GDM1 (cell line): ENCODE measurements at places on chromosomes 6 and 20.

- no peak for DNase-seq
These were observed 59.4 kb upstream of the BTN3A2 start for GRCh38 chr6:26305641-26305969.

DNA sequence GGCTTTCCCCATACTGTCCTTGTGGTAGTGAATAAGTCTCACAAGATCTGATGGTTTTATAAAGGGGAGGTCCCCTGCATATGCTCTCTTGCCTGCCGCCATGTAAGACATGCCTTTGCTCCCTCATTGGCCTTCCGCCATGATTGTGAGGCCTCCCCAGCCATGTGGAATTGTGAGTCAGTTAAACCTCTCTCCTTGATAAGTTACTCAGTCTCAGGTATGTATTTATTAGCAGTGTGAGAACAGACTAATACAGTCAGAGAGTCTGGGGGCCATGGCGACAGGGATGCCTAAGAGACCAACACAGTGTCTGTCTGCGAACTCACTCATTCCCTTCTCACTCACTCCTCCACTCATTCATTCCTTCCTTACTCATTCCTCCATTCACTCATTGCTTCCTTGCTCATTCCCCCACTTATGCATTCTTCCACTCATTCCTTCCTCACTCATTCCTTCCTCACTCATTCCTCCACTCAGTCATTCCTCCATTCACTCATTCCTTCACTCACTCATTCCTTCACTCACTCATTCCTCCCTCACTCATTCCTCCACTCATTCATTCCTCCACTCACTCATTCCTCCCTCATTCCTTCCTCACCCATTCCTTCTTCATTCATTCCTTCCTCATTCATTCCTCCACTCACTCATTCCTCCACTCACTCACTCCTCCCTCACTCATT, 137.5 kb upstream of the AGPAT4 start:
- no peak for DNase-seq

DNA sequence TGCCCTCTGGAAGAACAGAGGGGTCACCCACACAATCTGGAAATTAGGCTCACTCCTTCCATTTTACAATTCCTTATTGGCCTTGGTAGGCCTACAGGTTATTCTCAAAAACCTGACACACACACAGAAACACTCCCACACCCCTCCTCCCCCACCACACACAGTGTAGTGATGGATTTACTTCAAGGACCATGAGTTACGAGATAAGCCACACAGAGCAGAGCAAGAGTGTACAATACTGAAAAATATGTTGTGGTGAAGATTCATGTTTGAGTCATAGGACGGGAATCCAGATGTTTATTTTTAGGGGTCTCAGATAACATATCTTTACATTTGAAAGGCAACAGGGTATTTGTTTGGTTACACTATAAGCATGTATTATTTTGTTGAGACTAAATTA, 291.9 kb downstream of the PLCB1 start:
- no peak for DNase-seq

- no peak for DNase-seq
These were observed 28.5 kb upstream of the MRPS18A start for GRCh38 chr6:43716099-43716498.
